ENCODE measurements at places on chromosomes 5 and 9.
A peak's percentile ranks its signal among the peaks of the same experiment; 100 is the strongest.

GRCh38 chr5:156367597-156367996 is 40.6 kb downstream of the SGCD start:
- peak; percentile 94 for DNase-seq

DNA sequence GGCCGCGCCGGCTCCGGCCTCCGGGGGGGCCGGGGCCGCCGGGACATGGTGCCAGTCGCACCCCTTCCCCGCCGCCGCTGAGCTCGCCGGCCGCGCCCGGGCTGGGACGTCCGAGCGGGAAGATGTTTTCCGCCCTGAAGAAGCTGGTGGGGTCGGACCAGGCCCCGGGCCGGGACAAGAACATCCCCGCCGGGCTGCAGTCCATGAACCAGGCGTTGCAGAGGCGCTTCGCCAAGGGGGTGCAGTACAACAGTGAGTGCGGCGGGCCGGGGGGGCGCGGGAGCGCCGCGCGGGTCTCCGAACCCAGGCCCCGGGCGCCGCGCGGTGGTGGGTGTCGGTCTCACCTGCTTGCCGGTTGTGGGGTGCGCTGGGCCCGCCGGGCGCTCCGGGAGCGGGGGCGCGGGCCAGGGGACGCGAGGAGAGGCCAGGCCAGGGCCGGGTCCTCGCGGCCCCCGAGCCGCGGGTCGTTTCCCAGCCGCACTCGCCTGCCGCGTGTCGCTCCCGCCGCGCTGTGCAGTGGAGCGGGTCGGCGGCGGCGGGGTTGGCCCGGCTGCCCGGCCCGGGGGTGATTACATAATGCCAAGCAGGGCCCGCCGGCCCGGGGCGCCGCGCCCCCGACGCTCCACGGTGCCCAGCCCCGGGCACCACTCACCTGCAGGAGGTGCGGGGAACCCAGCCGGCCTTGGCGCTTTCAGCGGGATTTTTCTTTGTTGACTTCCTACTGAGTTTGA is 492 bp downstream of the RABL6 start:
- no peak for DNase-seq

DNA sequence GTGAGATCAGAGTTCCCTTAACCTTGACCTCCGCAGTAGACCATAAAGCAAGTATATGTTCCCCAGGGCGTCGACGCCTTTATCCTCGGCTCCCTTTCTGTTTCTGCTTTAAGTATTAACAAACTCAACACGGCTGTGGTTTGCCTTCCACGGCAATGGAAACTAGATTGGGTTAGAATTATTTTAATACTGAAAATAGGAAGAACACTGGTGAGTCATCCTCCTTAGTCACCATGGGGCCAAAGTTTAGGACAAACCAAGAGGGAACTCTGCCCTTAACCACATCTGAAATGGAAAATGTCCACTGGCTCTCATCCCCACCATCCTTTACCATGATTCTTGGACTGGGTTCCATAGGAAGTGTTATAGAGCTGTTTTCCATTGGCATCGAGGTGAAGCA is 386.1 kb downstream of the ACTL7B start:
- peak; percentile 37 for DNase-seq

GRCh38 chr5:88556406-88556805 is 287.8 kb upstream of the TMEM161B start:
- DNase-seq = no peak

GRCh38 chr5:132655821-132656773 is 1.9 kb upstream of the IL13 start:
- DNase-seq = peak; percentile 41

DNA sequence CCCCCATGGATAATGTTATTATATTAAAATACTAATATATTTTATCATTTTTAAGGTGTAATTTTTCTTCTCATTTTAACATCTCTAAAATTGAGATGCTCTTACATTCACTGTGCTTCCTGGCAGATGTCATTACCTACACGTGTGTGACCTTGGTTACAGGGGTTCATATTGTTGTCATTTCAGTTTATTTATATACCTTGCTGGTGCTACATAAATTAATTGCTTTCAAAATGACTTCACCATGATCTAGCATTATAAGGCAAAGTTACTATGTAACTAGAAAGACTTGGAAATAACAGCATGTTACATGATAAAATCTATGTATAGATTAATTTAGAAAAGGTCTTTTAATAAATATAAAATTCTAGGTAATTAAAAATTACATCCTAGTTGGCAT is 60.9 kb downstream of the ARHGEF28 start:
- DNase-seq = no peak

- no peak for DNase-seq
Observed at GRCh38 chr5:97576956-97577355, 393.9 kb upstream of the RIOK2 start.

GRCh38 chr5:50727149-50727496 is 60.7 kb downstream of the PARP8 start:
- DNase-seq = no peak

DNA sequence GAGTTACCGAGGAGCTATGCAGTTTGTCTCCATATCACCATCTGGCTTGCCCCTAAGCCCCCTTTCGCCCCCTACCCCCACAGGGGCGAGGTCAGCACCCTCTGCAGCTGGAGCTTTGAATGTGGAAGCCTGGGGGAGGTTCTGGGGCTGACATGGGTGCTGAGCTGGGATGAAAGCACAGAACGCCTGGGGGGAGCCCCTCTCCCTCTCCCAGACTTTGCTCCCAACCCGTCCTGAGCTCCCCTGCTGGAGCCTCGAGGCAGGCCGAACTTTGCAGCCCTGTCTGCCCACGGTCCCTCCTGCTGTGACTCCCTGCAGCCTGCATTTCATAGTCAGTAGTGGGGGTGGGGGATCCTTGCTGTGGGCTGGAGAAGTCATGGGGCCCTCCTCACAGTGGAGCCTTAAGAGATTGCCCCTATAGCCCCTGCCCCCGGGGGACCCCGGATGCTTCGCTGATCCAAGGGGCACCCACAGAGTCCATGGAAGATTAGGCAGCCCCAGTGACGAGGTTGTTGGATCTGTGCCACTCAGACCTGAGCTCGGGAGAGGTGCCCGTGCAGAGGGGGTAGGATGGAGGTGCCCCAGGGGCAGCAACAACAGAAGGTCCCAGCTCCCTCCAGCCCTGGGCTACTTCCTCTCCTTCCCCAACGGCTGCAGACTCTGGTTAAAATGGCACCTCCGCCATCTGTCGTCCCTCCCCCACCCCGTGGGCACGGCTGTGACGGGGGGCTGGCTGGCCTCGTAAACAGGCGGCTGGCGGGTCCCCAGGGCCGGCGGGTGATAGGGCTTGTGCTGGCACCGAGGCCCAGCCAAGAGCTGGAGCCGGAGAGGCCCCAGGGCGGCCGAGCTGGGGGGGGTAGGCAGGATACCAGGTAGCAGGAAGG is 162.0 kb downstream of the C9orf50 start:
- DNase-seq = peak; percentile 41

GRCh38 chr5:151123897-151124751 is 33.5 kb downstream of the ANXA6 start:
- DNase-seq = peak; percentile 14

GRCh38 chr5:68140763-68141162 is 74.8 kb upstream of the PIK3R1 start:
- DNase-seq = no peak

DNA sequence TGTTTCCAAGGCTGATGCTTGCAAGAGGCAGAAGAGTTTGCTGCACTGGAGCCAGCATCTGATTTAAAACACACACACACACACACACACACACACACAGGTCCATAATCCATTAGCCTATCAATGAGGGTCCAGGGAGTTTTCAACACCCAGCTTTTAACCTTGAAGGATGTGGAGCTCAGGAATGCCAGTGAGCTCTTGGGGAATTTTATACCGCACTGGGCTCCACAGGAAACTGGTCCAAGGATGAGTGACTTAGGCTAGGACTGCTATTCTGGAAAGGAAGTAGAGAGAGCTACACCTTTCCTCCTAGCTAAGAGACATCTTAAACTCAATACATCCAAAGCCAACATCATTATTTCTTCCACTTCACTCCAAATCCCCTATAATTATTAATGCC is 942 bp upstream of the NRG2 start:
- no peak for DNase-seq

GRCh38 chr5:82386576-82386975 is 108.4 kb upstream of the RPS23 start:
- DNase-seq = no peak

GRCh38 chr9:27472195-27472594 is 51.9 kb upstream of the IFNK start:
- no peak for DNase-seq

DNA sequence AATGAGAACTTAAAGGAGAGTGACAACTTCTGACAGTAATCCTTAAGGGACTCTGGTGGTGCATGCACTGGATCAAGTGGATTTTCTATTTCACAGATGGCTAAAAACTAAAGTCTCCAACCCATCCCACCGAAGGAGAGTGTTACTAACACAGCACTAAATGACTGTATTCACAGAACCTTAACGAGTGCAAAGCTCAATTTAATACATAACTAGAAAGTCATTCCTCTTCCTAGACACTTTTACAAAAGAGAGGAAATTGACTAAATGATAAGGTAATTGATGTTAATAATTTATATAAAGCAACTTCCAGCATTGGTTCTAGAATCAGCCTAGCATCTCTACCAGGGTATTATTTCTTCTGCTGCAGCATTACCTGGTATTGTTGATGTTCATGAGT is 189.8 kb downstream of the ADAMTS12 start:
- DNase-seq = no peak

DNA sequence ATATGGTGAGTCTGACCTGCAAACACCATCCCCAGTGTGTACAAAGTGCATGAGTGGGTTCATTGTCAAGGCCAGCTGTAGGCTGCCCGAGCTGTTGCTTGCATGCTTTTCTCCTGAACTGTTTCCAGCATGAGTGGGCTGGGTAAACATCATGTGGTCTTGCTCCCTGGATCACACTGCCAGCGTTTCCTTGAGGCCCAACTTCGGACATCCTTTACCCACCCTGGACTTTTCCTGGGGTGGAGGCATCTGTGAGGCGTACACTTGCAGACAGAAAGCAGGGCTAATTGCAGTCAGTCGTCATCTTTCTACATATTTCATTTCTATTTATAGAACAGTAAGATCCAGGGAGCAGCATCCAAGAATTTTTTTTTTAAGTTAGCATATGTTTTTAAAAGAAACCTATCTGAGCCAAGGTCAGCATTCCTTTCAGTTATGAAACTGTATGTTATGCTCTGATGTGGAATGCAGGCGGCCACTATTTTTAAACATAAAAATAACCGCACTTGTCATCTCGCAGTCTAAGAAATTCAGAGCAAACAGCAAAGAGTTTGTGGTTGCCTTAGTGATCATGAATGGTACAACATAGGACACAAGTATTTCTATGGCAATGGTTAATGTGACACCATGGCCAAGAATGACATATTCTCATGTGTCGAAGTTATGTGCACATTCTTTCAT is 106.5 kb upstream of the DMRT1 start:
- peak; percentile 98 for DNase-seq

- DNase-seq = no peak
Observed at GRCh38 chr5:80764786-80765185, 110.0 kb upstream of the DHFR start.

DNA sequence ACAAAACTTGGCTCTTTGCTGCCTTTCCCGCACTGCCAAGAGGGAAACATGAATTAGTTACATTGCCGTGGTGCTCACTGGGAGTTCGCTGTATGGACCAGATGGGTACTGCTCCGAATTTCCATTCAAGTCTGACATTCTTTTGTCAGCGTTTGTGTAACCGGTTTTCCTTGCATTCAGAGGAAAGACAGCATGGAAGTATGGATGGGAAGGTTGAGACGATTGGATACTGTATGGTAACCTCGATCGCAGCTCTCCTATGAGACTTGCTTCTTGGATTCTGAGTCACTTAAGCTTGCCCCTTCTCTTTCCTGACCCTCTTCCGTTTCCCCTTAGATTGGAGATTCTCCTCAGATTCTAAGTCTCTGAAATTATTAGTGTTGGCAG is 625 bp upstream of the UBLCP1 start:
- DNase-seq = peak; percentile 38

DNA sequence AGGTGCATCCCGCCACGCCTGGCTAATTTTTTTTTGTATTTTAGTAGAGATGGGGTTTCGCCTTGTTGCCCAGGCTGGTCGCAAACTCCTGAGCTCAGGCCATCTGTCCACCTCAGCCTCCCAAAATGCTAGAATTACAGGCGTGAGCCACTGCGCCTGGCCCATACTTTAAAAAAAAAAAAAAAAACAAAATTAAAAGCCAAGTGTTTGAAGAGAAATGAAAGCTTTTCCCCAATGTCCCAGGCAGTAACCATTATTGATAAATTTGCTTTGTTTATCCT is 9.5 kb downstream of the PRRC2B start:
- no peak for DNase-seq

GRCh38 chr9:86252870-86253269 is 6.6 kb downstream of the C9orf153 start:
- DNase-seq = no peak

DNA sequence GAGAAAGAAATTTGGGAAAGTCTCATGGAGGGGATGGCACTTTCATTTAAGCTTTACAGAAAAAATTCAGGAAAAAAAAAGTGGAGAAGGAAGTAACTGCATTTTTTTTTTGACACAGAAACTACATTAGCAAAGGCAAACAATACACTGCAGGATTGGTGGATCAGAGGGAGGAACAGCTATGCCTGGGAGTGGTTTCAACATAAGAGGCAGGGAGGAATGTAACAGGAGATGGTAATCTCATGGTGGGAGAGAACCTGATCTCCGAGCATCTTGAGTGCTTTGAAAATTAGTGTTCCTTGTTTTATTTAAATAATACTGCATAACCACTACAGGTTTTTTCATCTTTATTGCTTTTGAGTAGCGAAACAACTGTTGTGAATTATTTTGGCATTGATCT is 249.4 kb downstream of the FAM170A start:
- DNase-seq = no peak

- peak; percentile 59 for DNase-seq
Observed at GRCh38 chr5:119343766-119344165, 12.1 kb upstream of the TNFAIP8 start.

DNA sequence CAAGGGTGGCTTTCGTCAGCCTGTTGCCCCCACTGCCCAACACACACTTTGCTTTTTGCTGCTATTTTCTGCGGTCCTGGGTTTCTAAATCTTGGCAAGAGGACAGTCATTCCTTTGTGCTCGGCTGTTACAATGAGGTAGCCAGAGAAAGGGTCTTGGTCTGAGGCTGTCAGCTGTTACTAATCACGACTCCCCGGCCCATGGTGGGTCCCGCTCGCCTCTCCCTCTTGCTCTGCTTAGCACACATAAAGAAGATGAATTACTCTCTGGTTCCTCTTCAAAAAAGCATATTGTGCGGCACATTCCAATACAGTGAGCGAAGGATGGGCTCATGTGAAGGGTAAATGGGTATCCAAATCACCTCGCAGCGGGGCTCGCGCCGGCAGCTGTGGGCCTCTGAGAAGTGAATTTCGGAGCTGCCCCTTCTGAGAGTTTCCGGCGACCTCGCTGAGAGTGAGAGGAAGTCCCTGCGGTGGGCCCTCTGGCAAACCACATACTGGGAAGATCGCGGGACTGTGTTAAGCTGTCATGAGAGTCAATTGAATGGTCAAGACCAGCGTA is 56.0 kb downstream of the SLC1A3 start:
- DNase-seq = peak; percentile 55

- no peak for DNase-seq
Observed at GRCh38 chr9:137278721-137279711, 1.5 kb downstream of the TOR4A start.

GRCh38 chr5:155154973-155155372 is 141.4 kb downstream of the KIF4B start:
- no peak for DNase-seq

GRCh38 chr9:131391020-131391419 is 2.9 kb upstream of the PRRC2B start:
- DNase-seq = no peak

Measured in fibroblast of skin of right quadriceps (primary cell).